ELR (cell line): ENCODE measurements at places on chromosomes 2 and 18.
A peak's percentile ranks its signal among the peaks of the same experiment; 100 is the strongest.

GRCh38 chr2:53334610-53335009 is 433.0 kb upstream of the CHAC2 start:
- no peak for DNase-seq

GRCh38 chr2:57453945-57454344 is 592.7 kb upstream of the VRK2 start:
- DNase-seq = peak; percentile 32

DNA sequence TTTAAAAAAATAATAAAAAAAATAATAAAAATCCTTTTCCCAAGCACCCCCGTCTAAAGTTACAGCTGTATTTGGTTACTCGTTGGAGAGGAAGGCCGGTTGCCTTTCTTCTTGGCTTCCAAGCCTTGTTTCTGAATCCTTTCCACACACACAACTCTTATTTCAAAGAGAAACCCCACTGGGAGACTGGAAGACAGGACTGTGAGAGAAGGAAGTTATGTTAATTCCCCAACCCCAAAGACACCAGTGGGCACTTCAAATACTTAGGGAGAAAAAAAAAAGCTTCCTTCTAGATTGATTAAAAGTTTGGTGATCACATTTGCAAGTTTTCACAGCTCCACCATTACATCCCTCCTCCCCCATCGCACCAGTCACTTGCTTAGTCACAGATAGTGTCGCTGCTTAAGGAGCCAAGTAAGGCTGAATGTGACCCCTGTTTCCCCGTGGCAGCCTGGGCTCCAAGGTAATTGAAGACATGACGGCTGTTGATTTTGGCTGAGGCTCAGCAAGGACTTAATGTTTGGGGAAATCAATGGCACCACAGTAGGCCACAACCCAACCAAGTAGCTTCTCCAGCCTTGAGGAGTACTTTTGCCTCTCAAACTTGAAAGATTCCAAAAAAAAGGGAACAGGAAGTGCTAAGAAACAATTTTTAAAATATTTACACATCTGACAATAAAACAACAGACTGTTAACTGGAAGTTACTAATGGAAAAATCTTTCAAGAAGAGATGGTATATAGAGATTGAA is 40.8 kb upstream of the FRZB start:
- no peak for DNase-seq

GRCh38 chr2:201971531-201972228 is 62.0 kb upstream of the FZD7 start:
- peak; percentile 17 for DNase-seq

DNA sequence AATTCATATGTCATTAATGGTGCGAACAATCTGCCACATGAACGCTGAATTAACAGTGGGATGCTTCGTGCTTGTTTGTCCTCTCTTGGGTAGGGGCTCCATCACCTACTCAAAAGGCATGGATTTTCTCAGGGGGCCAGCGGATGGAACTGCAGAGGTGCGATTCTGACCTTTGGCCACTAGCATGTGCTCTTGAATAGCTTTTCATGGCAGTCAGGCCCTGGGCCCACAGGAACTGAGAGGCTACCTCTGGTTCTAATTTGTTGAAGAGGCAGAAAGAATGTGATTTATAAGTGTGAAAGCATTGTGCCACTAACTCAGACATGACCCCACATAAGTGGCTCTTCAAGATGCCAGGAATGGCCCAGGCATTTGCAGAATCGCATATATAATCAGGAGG is 283.2 kb downstream of the INSIG2 start:
- peak; percentile 42 for DNase-seq

GRCh38 chr2:180730976-180731375 is 249.4 kb upstream of the UBE2E3 start:
- peak; percentile 44 for DNase-seq

DNA sequence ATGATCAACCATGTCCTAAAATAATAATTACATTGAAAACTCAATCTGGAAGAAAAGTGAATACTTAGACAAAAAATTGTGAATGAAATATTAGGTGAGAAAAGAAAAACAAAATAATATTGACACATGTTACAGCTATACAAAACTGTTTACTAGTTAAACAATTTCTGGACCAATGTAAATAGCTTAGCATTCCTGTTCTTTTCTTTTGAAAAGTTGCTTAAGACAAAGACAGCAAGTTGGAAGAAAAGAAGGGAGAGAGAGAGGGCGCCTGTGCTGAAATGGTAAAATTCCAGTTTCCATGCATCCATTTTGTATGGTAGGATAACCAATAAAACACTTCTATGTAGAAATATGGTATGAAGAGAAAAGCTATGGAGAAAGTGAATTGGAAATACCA is 94.1 kb upstream of the RFX8 start:
- DNase-seq = no peak

DNA sequence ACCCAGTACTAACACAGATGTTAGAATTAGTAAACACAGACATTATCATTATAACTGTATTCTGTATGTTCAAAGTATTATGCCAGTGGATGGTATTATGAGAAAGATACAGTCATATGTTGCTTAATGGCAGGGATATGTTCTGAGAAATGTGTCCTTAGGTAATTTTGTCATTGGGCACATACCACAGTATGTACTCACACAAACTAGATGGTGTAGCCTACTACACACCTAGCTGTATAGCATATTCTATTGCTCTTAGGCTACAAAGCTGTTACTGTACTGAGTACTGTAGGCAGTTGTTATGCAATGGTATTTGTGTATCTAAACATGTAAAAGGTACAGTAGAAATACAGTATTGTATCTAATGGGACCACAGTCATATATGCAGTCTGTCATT is 53.8 kb downstream of the GTF3C3 start:
- no peak for DNase-seq

DNA sequence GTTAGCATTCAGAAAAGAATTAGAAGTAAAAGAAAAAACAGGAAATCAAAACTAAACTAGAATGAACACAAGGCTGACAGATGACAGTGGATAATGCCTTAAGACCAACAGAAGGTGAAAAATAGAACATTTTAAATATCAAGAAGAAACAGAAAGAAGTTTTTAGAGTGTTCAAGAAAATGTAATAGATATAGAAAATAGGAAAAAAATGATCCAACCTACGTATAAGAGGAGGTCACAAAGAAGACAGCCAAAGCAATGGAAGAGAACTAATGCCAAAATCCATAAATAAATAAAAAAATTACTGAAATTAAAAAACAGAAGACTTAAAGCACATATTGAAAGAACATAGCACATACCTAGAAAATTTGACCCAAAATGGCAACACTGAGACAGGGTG is 42.5 kb upstream of the EN1 start:
- no peak for DNase-seq

DNA sequence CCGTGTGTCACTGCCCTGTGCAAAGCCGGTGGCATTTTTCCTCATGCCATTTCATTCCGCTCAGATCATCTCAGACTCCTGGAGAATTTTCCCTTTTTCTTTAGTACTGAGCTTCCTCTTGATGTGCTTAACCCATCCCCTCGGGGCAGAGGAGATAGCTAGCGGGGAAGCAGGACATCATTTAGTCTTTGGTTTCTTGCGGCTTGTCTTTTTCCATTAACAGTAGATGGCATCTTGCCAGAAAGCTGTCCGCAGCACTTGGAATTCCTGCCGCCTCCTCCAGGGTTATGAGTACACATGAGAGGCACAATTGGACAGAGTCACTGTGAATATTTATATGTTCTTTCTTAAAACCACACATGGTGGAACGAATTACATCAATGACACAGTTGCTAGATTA is 226.6 kb downstream of the ALPK2 start:
- DNase-seq = no peak

DNA sequence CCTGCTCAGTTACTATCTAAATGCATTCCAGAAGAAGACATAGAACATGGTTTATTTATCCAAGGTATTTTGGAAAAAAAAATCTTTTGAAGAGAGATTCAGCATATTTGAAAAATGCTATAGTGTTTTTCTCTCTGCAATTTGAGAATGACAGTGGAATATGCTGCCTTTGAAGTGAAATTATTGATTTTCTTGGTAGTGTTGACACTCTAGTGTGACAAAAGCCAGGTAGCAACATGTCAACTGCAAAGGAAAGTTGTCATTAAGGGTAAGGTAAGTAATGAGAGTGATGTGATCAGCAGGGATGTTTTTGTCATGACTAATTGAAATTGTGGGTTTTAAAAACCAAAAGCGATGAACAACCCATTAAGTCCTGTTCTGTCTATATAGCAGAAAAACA is 1387.1 kb upstream of the TMEFF2 start:
- peak; percentile 20 for DNase-seq

DNA sequence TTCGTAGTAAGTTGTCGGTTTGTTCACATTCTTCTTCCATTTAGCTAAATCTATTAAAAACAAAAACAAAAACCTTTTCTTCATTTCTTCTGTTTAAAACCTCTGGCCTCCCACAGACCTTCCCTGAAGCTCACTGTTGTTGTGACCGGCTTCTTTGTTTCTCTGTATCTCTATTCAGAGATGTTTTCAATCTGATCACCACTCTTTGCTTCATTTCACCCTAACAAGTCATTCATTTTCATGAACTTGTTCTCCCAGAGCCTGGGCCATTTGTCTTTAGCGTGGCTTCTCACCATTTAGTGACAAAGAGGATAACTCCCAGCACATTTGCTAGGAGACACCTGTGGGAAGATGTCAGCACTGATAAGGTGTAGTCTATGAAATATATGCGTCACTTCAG is 794.2 kb downstream of the ERBB4 start:
- no peak for DNase-seq

- no peak for DNase-seq
Measured at GRCh38 chr18:46009125-46009840, 42.2 kb upstream of the EPG5 start.

- no peak for DNase-seq
Measured at GRCh38 chr2:222518570-222519381, 94.4 kb downstream of the SGPP2 start.

DNA sequence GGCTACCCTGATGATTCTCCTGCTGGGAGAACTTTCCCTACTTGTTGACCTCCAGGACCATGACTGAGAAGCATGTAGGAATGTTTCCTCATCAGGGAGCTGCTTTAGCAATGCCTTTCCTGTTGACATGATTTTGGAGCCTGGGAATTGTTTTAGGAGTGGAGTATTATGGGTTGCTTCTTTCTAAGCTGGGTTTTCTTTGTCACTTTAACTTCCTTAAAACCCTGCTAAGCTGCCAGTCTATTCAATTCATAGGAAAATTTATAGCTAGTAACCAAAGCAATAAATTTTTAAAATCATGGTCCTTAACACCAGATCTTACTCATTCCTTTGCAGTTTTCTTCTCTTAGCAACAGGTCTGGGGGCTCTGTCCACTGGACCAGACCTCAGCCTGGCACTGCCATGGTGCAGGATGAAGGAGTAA is 125.6 kb upstream of the TACR1 start:
- DNase-seq = no peak

DNA sequence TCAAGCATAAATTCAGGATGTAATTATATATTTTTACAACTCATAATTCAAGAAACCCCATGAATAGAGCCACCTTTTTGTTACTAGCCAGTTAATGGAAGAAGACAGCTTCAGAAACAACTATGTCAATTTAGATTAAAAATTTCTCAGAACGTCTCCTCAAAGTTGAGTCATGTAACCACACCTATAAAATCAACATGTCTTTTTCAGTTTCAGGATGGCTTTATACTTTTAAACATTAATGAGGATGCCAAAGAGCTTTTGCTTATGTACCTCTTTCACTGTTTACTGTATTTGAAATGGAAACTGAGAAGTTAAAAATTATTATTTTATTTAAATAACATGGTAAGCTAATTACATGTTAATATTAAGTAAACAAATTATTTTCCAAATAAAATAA is 280.1 kb downstream of the PTH2R start:
- no peak for DNase-seq

DNA sequence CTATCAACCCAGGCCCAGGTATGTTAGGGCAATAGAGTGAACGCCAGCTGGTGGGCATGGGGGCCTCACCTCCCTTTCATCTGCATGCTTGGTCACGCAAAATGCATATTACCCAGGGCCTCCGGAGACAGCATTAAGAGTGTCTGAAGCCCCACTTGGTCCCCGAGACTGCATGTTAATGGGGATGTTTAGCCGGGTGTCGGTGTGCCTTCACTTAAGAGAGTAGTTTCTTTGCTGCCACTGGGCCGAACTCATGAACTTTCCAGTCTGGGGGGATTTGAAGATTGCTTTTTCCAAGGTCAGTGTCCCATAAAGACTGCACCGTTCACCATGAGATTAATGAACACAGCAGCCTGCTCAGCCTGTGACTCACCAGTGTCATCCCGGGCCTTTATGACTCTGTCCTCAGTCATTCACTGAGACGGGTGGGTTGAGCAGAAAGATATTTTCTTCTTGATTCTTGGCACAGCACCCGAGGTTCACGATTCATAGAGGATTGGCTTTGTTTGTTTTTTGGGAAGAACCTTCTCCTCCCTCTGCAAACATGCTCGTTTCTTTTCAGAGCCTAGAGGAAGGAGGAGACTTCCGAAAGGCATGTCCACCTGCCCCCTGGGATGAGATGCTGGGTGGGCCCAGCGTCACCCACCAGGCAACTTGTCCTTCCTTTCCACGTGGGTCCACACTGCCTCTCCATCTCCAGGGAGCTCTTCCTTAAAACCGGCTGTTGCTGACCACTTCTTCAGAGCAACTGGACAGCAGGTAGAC is 199.1 kb downstream of the GLI2 start:
- peak; percentile 96 for DNase-seq

GRCh38 chr2:25323042-25323514 is 18.6 kb downstream of the DNMT3A start:
- DNase-seq = peak; percentile 76

DNA sequence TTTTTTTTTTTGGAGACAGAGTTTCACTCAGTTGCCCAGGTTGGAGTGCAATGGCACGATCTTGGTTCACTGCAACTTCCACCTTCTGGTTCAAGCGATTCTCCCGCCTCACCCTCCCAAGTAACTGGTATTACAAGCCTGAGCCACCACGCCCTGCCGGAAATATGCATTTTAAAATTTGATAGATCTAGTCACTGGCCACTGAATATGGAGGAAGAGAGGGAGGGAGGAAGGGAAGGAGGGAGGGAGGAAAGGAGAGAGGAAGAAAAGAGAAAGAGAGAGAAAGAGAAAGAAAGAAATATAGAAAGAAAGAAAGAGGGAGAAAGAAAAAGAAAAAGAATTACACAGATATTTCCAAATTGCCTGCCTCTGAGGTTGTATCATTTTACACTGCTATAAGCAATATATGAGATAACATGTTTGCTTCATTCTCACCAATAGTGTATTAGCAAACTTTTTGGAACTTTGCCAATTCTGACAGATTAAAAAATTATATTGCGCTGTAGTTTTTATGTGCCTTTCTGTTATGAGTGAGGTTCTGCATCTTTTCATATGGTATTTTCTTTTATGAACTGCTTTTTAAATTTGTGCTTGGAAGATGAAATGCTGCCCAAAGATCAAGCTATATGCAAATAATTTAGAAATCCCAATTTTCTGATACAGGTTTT is 161.2 kb upstream of the MAP3K20 start:
- DNase-seq = no peak

DNA sequence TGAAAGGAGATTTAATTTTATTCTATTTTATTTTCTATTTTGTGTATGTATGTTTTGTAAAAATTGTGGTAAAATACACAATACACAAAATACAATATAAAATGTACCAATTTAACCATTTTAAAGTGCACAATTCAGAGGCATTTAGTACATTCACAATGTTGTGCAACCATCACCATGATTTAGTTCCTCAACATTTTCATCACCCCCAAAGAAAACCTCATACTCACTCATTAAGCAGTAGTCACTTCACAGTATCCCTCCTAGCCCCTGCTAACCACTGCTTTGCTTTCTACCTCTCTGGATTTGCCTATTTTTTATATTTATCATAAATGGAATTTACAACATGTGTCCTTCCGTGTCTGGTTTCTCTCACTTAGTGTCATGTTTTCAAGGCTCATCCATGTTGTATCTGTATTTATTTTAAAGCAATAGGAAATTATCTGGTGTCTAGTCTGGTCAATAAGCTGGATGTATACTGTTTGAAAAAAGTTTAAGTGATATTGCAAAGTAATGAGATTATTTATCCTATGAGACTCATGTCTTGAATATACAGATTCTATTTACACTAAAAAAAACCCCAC is 77.9 kb upstream of the GLS start:
- no peak for DNase-seq
